ENCODE measurements at places on chromosomes 5 and 9.

GRCh38 chr9:113397203-113397631 is 3.9 kb downstream of the ALAD start:
- no peak for DNase-seq

- no peak for DNase-seq
Measured at GRCh38 chr5:17989567-17990563, 355.6 kb downstream of the TAF11L14 start.

- no peak for DNase-seq
Measured at GRCh38 chr5:12624776-12625560, 720.7 kb upstream of the CTNND2 start.

GRCh38 chr5:59764361-59764760 is 129.2 kb downstream of the PDE4D start:
- no peak for DNase-seq

- DNase-seq, result no peak
Measured at GRCh38 chr5:156087577-156088110, 239.3 kb upstream of the SGCD start.

Measured in activated naive CD4-positive, alpha-beta T cell (primary cell).